ENCODE measurements at places on chromosomes 4 and X.
A peak's percentile ranks its signal among the peaks of the same experiment; 100 is the strongest.

DNA sequence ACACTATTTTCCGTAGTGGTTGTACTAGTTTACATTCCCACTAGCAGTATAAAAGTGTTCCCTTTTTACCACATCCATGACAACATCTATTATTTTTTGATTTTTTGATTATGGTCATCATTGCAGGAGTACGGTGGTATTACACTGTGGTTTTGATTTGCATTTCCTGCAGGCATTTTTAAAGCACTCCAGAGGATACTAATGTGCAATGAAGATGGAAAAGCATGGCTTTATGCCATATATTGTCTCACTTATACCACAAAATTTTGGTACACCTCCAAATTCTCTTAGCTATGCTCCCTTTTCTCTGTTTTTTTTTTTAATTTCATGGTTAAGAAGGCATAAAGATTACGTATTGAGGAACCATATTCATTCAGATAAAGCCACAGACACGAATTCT is 35.1 kb upstream of the NPY2R start:
- no peak for DNase-seq

DNA sequence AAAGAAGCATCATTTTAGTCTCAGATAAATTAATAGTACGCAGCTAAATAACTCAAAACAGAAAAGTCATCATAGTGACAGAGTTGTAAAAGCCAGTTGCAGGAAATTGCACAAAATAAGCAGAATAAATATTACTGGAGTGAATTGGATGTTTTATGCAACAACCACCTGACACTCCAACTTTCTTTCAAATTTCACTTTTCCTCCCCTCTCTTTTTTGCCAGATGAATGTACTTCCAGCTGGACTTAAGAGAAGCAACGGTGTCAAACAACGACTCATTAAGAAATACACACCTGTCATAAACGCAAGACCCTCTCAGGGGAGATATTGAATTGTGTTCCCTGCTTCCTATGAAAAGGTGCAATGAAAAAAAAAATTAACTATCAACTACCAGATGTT is 120.2 kb upstream of the HCCS start:
- DNase-seq: no peak

DNA sequence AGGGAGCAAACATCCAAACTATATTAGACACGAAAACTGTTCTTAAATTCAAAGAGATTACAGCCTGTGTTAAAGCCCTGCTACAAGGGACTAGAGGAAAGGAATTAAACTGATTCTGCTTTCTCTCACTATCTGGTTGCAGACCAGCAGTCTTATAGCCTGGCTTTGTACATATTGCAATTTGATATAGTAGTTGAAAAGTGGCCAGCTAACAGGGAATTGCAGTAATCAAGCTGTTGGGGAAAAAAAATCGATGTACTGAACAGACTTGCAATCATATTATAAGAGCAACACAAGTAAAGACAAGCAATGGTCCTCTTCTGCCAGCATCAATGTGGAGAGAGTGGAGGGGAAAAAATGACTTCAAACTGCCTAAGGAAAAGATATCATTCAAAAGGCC is 364.4 kb upstream of the EPHA5 start:
- no peak for DNase-seq

DNA sequence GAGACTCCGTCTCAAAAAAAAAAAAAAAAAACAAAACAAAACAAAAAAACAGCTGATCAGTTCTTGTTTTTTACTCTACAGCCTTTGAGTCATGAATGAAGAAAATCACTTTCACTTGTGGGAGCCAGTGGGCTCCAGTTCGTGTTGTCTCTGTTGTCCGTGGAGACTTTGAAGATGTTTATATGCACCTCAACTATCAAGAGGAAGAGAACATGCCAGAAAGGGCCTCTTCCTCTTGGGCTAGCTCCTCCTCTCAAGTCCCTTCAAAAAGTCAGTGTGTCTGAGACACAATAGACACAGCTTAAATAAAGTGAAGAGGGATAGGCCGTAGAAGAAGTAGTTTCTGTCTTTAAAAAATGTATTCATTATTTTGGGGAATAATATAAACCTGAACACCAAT is 182.7 kb downstream of the KDR start:
- no peak for DNase-seq

GRCh38 chrX:24203072-24203808 is 53.7 kb downstream of the ZFX start:
- DNase-seq: no peak

DNA sequence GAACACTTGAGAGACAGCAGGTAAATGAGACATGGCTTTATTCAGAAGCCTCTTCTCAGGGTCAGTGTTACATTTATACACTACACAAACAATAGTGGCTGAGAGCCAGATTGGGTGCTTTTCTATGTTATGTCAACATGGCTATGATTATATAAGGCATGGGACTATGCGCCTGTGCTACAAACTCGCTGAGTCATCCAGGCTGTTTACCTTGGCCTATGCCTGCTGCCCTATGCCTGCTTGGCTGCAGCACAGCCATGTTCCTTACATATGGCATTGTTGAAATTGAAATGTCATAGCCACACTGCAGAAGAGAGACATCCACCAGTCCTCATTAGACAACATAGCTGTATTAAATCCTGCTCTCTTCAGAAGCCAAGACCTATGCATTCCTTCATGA is 236.3 kb upstream of the NWD2 start:
- DNase-seq: no peak

DNA sequence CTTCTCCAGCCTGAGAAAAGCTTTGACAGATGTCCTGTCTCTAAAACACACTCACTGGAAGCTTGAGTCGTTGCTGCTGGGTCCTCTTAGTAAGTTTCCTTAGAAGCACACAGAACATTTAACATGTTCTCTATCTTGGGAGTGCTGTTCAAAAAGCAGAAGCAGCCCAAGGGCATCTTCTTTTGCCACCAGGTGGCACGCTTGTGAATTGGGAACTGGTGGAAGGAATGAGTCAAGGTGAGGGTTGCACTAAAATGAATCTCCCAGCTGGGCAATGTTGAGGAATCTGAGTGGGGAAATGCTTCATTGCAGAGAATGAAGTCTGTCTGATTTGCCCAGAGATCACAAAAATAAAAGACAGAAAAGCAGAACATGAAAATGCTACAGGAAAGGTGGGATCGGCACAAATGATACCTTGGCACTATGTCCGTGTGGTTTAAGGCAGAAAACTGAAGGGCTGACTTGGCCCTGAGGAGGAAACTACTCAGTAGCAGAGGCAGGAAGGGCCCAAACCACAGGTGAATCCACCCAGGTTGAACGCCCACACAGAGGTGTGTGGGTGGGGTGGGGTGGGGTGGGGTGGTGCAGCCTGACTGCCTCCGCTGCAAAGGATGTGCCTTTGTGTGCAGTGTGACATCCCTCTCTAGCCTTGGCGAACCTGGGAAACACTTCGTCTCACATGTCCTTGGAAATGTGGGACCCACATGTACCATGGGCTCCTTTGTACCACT is 26.0 kb downstream of the KIT start:
- no peak for DNase-seq

GRCh38 chr4:185381288-185382196 is 14.2 kb downstream of the LRP2BP start:
- DNase-seq: no peak

- no peak for DNase-seq
These were observed 535 bp downstream of the WAS start for GRCh38 chrX:48684134-48684533.

- DNase-seq: no peak
These were observed 31.1 kb downstream of the PGRMC2 start for GRCh38 chr4:128256539-128256938.

- no peak for DNase-seq
These were observed 163.5 kb downstream of the PWWP3B start for GRCh38 chrX:106331606-106332005.

- DNase-seq: no peak
These were observed 34.2 kb upstream of the MAGEA8 start for GRCh38 chrX:149846789-149847188.

GRCh38 chrX:96713303-96713702 is 28.7 kb downstream of the DIAPH2 start:
- peak; percentile 82 for DNase-seq

- DNase-seq: no peak
These were observed 4.1 kb upstream of the CD99L2 start for GRCh38 chrX:150902434-150903109.

DNA sequence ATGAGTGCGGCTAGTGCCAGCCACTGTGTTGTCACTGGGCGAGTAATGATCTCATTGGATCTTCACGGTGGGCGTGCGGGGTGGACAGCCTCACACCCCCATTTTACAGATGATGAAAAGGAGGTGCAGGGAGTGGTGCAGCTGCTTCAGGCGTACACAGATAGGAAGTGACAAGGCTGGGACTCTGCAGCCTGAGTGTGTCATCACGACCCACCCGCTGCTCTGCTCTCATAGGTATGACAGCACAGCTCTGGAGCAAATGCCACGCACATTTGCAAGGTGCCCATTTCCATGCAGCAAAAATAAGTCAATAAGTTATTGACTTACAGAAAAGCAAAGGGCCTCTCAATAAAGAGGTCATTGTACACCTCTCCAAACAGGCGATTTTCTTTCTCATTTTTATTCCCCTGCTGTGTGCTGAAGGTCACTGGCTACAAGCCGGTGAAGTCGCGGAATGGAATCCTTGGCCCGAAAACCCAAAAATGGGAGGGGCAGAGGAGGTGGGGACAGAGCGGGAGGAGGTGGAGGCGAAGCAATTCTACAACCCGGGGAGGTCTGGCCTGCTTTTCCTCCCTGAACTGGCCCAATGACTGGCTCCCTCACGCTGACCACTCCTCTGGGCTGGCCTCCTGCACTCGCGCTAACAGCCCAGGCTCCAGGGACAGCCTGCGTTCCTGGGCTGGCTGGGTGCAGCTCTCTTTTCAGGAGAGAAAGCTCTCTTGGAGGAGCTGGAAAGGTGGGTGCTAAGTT is at the start of gene SOD3:
Gene SOD3 (plus strand): TSS at position 658 of the 750 bp plus-strand sequence. CDS start 3,949 bp downstream, outside the sequence.
- no peak for DNase-seq

DNA sequence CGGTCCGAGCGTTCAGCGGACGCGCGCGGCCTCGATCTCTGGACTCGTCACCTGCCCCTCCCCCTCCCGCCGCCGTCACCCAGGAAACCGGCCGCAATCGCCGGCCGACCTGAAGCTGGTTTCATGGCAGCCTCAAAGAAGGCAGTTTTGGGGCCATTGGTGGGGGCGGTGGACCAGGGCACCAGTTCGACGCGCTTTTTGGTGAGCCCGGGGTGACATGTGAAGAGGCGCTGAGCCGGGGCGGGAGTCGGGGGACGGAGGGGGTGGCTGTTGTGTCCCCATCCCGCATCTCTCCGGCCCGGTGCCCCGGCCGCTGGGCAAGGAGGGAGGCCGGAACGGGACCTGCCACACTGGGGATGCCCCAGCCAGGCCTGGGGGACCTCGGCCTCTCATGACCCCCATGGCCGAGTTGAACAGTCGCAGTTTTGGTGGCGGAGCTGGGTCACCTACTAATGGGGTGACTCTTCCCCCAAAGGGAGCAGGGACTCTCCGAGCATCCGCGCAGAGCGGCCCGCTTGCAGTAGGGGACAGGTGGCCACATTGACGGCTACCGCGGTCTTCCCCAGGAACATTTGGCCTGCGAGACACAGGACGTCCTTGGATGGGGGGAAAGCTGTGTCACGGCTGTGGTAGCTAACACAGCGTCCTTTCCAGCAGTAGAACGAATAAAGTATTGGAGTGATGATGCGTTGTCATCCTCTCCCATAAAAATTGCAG is at the start of gene GK:
Gene GK (plus strand): TSS at position 9 of the 717 bp plus-strand sequence. CDS start 115 bp downstream, at position 124.
- DNase-seq: peak; percentile 8

DNA sequence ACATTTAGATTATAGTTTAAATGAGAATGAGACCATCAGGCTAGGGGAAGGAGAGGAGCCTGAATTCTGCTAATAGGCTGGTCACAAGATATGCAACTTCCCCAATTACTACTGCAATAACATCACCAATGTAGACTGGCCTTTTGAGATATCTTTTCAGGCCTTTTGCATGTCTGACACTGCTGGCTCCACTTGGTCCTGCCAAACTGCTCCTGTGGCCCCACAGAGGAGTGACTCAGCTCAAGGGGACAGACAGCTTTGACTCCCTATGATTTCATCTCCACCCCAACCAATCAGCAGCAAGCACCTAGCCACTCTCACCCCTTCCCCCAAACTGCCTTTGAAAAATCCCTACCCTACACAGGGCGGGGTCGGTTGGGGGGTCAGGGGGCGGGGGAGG is 22.8 kb downstream of the GPRIN3 start:
- DNase-seq: no peak

- no peak for DNase-seq
These were observed 177.4 kb upstream of the IL15 start for GRCh38 chr4:141459020-141459419.

DNA sequence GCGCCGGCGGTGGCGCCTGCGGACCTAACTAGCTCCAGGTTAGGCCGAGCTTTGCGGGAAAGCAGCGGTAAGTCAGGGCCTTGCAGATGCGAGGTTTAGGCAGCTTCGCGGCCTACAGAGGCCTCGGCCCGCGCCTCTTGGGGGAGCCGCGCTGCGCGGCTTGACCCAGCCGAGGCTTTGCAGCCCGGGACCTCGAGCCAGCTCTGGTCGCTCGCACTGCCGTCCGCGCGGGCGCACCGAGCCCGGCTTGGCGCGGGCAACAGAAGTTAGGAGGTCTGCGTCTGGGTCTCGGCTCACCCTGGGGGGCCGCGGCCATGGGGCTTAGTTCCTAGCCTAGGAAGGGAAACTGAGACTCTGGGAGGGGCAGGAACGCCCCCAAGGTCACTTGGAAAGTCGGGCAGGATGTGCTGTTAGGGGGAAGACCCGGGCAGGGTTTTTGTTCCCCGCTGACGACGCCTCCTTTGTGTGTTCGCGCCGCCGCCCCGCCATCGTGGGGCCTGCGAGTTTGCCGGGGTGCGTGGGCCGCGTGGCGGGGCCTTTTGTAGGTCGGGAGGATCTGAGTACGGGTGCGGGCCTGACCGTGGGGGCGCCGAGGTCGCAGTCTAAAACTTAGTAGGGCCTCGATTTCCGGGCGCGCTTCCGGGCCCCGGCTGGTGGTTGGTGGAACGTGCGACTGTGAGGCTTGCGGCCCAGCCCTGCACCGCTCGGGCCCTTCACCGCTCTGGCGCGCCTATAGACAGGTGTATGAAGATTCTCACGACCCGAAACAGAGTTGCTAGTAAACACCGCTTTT is 482 bp downstream of the RNF4 start:
- no peak for DNase-seq

GRCh38 chrX:19121466-19121865 is 802 bp downstream of the ADGRG2 start:
- no peak for DNase-seq

- no peak for DNase-seq
These were observed 268.7 kb upstream of the DKK2 start for GRCh38 chr4:107304699-107305286.

DNA sequence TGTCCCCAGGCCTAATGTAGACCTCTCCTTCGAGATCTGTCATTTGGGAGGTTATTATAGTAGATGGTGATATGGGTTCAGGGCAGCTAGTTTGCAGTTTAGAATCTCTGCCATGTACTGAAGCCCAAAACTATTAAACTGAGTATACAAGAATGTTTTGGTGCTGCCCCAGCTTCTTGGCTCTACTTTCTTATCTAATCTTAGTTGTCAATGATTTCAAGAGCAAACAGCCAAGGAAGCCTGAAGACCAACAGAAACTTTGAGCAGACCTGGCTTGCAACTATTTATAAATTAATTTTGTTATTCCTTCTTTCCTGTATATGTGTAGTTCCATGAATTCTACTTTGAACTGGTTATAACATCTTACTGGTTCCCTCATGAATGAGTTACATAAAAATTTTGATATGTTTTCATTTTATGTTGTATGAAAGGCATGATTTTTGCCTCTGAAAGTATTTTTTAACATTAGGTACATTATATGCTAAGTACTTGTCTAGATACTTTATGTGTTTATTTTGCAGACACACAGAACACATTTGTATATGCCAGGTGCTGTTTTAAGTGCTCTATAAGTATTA is 2.0 kb upstream of the MGST2 start:
- no peak for DNase-seq

GRCh38 chr4:46081248-46081647 is 42.6 kb downstream of the GABRG1 start:
- DNase-seq: no peak

GRCh38 chr4:150023489-150023888 is 54.8 kb upstream of the DCLK2 start:
- no peak for DNase-seq
